ENCODE measurements at places on chromosomes 2 and 18. TPM values are rescaled to one million over a fixed set of nuclear protein-coding genes. Genes with fewer than 3 reads are reported as not detected.

GRCh38 chr2:191759680-191760079 lies 81.7 kb downstream of the NABP1 start:
- no peak for DNase-seq

DNA sequence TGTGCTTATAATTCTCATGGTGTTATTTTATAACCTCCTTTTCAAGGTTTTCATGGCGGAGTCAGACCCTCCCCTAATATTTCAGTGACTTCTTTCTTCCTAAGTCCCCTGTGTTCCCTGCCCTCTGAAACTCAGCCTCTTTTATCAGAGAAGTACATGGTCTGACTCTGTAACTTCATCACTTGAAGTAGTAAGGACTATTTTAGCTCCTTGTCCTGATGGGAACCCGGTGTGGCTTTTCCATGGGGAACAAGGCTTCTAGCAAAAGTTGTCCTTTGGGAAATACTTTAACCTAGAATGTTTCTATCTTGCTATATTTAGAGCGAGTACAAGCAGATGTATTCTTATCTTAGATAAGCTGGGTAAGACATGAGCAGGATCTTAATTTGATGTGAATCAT lies 117.5 kb downstream of the TRIB2 start:
- no peak for DNase-seq

- no peak for DNase-seq
Measured at GRCh38 chr2:102040229-102040628, 48.5 kb downstream of the IL1R2 start.

DNA sequence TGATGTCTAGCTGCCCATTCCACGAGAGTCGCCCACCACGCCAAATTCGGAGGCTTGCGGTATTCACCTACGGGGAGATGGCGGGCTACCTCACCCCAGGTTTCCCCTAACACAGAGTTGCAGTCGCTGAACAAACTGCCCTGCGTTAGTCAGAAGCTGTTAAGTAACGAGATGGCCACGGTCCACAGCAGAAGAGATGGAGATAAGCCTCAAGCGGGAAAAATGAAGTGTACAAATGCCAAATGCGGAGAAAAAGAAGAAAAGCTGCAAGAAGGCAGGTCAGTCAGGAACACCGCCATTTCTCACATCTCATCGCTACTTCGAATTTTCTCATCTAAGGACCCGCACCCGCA lies 425 bp downstream of the ASB3 start:
- DNase-seq = no peak

- no peak for DNase-seq
Measured at GRCh38 chr2:44250376-44250775, 24.9 kb upstream of the SLC3A1 start.

DNA sequence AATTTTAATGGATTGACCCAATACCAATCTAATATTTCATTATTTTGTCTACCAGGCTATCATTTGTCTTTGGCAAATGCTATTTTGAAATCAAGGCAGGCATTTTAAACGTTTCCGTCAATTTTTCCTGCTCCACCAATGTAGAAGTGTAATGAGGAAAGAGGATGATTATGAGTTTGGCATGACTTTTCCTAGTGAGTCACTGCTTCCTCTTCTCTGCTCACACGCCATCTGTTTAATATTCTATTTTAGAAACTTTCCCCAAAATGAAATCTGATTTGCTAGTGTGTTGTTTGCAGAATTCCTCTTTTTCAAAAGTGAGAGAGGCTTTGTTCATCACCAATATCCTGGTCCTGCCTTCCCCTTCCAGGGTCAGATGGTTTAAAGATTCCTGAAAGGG lies 42.5 kb upstream of the PID1 start:
- DNase-seq = no peak

DNA sequence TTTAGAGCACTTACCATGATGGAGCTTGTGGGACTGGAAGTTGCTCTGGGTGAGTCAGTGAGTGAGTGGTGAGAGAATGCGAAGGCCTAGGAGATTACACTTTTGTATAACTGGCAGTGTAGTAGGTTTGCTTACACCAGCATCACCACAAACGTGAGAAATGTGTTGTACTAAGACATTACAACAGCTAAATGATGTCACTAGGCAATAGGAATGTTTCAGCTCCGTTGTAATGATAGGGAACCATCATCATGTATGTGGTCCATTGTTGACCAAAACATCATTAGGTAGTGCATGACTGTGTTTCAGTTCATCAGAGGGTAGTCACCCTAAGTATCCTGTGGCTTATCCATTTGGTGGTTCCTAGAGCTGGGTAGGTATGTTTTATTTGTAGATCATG lies 11.9 kb downstream of the ZNF407 start:
- no peak for DNase-seq

DNA sequence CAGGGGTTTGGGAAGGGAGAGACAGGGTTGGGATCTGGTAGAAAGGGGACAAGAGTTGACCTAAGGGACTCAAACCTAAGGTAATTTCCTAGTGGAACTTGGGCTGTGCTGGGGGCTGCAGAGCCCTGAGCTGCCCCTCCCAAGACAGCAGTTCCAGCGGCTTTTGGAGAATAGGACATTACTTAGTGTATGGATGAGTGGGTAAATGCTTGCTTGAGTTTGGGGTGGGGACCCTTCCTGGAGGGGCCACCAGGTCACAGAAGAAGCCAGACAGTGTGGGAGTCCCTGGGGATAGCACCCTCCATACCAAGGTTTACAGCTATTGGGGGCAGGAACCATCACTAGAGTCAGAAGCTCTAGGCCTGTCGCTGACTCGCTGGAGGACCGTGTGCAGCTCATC lies 111.5 kb downstream of the CAPN13 start:
- peak; percentile 39 for DNase-seq

GRCh38 chr2:127679680-127680361 lies 4.5 kb upstream of the LIMS2 start:
- DNase-seq = peak; percentile 80

GRCh38 chr2:115771516-115771915 lies 1329.1 kb downstream of the DPP10 start:
- no peak for DNase-seq

- DNase-seq = no peak
Measured at GRCh38 chr2:16114836-16115235, 174.5 kb downstream of the MYCN start.

DNA sequence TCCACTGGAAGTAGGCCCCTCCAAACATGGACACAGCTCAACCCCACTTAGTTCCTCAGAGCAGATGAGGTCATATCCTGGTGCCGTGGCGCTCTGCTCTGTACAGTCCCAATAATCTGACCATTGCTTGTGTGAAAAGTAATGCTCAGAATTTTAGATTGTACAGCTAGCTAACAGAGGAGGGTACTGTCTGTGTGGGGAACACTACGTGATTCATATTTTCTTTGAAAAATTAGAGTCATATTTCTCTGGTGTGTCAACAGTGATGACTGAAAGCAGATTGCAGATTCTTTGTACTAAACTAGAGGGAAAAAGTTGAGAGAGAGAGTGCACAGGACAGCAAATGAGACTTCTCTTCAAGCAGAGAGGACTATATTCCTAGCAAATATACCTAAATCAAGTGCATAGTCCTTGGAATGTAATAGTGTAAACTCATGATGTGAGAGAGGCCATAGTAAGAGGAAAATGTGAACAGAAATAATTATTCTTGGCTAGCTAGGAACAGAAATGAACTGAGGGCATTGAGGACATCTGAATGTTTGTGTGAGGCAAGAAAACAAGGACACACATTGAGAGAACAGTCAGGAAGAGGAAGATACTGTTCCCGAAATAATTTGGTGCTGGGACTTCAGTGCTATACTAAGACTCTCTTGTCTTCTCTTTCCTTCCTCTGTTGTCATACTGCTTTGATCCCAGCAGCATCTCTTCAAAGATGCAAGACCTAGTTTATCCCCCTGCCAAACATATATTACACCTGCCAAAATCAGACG lies 157.0 kb upstream of the RND3 start:
- no peak for DNase-seq

GRCh38 chr2:41510108-41510507 lies 537.7 kb upstream of the PKDCC start:
- no peak for DNase-seq

- DNase-seq = no peak
Measured at GRCh38 chr2:164967781-164968228, 12.5 kb upstream of the SLC38A11 start.

DNA sequence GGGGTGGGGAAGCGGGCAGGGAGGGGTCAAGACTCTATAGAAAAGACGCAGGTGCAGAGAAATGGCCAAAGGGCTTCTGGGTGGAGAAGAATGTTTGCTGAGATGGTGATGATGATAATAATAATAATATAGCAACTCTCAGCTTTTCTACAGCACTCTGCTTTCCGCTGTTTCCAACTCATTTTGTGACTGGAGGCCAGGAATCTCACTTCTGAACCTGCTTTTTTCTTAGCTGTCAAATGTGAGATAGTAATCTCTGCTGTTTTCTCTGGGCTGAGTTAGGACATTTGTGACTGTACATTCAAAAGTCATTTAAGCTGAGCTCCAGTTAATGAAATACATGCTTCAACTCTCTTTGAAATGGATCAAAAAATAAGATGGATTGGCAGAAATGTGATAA lies 58.4 kb downstream of the TNS1 start:
- DNase-seq = no peak

GRCh38 chr2:199850218-199850717 lies 724 bp downstream of the FTCDNL1 start:
- DNase-seq = no peak

- DNase-seq = no peak
Measured at GRCh38 chr2:152655880-152656279, 61.4 kb downstream of the PRPF40A start.

DNA sequence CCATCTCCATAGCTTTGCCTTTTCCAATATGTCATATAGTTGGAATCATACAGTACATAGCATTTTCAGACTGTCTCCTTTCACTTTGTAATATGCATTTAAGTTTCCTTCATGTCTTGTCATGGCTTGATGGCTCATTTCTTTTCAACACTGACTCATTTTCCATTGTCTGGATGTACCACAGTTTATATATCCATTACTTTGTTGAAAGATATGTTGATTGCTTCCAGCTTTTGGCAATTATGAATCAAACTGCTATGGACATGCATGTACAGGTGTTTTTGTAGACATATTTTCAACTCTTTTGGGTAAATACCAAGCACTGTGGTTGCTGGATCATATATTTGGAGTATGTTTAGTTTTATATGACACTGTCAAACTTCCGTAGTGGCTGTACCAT lies 26.3 kb downstream of the ACSL3 start:
- DNase-seq = no peak

DNA sequence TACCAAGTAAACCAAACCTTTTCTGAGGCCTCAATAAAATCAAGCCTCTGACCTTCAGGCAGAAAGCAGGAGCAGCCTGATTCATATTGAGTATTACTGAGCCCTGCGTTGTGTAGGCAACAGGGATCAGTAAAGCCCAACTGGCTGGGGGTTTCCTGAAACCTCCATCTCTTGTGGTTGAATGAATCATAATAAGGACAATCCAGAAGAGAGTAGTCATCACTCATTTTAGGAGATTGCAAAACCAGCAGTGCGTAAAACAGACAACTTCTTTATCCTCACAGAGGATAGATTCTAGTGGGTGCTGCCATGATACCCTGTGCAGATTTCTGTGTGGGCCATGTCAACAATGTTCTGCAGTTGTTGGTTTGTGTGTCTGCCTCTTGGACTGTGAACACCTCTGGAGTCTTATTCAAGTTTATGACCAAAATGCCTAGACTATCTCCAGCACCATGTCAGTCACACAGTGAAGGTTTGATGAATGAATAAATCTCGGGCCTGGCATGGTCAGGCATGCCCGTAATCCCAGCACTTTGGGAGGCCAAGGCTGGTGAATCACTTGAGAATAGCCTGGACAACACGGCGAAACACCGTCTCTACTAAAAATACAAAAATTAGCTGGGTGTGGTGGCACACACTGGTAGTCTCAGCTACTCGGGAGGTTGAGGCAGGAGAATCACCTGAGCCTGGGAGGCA lies 51.8 kb upstream of the RAB27B start:
- DNase-seq = peak; percentile 44

GRCh38 chr2:218999021-218999880 lies 6.0 kb upstream of the CRYBA2 start:
- no peak for DNase-seq

DNA sequence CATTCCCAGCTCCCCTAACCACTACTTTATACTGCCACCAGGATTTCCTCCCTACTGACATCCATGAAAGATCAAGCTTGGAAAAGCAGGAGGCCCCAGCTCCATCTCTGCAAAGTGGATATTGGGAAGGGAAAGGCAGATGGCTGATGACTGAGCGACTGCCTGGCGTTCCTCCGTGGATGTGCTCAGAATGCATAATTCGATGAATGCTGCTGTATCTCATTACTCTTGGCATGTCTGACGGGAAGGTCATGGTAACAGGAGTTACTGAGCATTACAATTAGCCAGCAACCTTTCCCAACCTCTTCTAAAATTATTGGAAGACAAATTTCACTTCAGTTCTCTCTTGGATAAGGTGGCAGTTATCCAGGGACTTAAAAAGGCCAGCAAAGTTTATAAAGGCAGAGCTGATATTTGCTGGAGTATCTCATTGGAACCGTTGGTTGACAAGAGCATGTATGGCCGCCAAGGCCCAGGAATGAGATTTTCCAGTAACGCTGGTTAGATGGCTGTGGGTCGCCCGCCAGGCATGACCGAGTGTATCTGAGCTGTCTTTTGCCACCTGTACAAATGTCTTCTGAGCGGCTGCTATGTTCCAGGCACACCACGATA lies 34.5 kb downstream of the KCNE4 start:
- no peak for DNase-seq

DNA sequence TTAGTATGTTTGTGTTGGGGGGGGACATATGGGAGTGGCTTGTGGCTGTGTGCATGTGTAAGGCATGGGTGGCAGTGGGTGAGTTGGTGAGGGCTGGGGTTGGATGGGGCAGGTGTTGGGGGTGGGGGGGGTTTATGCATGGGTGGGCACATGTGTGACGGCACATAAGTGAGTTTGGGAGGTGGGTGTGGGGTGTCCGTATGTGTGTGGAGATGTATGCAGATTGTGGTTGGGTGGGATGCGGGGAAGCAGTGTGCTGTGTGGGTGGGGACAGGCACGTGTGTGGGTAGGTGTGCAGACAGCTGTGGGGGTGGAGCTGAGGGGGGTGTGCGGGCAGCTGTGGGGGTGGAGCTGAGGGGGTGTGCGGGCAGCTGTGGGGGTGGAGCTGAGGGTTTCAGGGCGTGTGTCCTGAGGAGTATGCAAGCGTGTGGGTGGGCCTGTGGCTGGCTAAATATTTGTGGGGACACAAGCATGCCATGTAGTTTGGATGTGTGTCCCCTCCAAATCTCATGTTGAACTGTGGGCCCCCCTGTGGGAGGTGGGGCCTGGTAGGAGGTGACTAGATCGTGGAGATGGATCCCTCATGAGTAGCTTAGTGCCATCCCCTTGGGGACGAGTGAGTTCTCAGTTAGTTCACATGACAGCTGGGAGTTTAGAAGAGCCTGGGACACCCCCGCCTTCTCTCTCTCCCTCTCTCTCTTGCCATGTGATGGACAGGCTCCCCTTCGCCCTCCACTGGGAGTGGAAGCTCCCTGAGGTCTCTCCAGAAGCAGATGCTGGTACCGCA lies 59.4 kb downstream of the ANKMY1 start:
- DNase-seq = no peak

Gene ALPG
- not detected for total RNA-seq

Gene CIB4
- total RNA-seq = not detected

Gene KYNU
- total RNA-seq = 1.2 TPM

Gene CYP27A1
- 12.9 TPM for total RNA-seq

Gene PECR
- 6.2 TPM for total RNA-seq

Gene CAPN13
- total RNA-seq = 0.45 TPM

Gene LYG1
- total RNA-seq = not detected

Gene KLHL41
- total RNA-seq = 0.13 TPM

Gene NAPG
- 25.7 TPM for total RNA-seq
